ENCODE measurements at places on chromosomes 6 and 20. TPM values are rescaled to one million over a fixed set of nuclear protein-coding genes. Genes with fewer than 3 reads are reported as not detected.

The TTK gene
- 33.0 TPM for total RNA-seq

The PDYN gene
- total RNA-seq = not detected

The RPL10A gene
- 2,048 TPM for total RNA-seq

The GLP1R gene
- total RNA-seq = not detected

The MCCD1 gene
- total RNA-seq = not detected

The SASH1 gene
- 89.6 TPM for total RNA-seq

The FKBP1A gene
- 297 TPM for total RNA-seq

Data from pulmonary artery endothelial cell (primary cell).